Globus pallidus (tissue), 1 donor: ENCODE measurements at places on chromosomes 5 and 9.

DNA sequence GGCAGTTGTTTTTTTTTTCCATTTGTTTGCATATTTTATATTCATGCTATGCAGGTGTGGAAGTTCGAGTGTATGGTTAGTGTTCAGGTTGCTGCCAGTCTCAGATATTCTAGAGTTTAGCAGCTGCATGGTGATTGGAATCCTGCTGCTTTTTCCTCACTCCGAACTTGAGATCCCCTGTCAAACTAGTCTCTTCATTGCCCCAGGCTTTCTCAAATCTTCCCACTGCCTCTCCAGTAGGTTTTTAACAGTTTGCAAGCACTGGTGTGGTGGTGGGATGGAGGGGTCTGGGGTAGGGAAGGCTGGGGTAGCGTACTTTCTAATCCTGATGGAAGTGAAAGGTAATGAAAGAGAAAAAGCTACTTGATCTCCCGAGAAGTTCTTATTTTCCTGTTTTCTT, 112.9 kb downstream of the CHSY3 start:
- DNase-seq: no peak

GRCh38 chr5:62273687-62274086, 32.3 kb upstream of the KIF2A start:
- peak; percentile 58 for DNase-seq

DNA sequence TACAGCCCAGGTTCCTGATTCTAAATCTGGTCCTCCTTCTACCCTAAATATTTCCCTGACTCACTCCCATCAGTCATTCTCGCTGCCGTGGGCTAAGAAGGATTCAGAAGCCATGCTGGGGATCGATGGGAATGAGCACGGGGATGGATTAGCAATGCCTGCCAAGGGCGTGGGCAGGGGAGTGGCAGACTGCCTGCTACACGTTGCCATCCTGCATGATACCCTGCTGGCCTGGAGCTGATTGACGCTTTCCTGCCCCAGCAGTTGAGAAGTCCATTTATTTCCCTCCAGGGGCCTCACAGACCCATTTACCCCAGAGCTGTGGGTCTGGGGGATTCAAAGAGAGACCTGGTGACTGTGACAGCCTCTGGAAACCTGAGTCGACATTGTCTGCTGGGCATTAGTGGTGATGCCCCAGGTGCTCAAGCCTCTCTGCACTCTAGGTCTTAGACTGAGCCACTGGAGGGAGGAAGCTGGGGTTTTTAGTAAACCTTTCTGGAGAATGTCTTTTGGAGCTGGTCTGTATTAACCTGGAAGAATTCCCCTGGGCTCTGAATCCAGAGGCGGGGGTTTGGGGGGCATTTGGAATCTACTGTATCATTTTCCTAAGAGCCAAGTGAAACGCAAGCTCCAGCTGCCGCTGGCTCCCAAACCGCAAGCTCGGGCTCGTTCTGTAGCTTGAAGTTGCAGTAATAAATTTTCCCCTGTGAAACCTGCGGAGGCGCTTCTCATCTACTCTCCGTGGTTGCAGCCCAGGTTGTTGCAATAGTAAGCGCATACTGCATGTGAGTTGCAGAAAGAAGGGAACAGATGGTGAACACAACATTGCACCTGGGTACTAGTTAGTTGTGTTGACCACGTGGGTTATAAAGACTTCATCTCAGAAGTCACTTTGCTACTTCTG, 76.3 kb upstream of the RAPGEF1 start:
- no peak for DNase-seq

- no peak for DNase-seq
Observed at GRCh38 chr9:23590276-23591000, 235.6 kb downstream of the ELAVL2 start.

DNA sequence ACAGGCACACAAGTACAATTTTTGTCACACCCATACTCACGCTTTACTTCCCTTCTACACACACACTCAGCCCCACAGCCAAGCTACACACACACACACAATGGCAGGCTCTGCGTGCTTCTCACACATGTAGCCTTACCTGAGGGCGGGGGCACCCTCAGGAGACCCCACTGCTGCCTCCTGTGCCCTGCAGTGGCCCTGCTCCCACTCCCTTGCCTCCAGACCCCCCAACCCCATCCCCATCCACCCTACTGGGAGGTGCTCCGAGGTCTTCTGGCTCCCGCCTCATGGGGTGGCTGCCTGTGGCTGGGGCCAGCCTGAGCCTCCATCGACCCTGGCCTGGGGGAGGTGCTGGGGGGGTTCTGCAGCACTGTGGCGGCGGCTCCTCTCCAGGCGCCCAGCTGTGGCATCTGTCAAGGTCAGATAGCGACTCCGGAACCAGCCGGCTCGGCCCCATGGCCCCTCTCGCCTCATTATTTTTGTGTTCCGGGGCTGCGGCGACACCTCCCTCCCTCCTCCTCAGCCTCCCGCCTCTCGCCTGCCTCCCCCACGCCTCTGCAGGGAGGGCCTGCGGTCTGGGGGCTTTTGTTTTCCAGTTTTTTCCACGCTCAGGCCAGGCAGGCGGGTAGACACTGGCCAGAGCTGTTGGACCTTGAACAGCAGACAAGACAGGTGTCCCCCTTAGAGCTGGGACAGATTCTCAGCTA, 21.7 kb downstream of the CXXC5 start:
- no peak for DNase-seq

DNA sequence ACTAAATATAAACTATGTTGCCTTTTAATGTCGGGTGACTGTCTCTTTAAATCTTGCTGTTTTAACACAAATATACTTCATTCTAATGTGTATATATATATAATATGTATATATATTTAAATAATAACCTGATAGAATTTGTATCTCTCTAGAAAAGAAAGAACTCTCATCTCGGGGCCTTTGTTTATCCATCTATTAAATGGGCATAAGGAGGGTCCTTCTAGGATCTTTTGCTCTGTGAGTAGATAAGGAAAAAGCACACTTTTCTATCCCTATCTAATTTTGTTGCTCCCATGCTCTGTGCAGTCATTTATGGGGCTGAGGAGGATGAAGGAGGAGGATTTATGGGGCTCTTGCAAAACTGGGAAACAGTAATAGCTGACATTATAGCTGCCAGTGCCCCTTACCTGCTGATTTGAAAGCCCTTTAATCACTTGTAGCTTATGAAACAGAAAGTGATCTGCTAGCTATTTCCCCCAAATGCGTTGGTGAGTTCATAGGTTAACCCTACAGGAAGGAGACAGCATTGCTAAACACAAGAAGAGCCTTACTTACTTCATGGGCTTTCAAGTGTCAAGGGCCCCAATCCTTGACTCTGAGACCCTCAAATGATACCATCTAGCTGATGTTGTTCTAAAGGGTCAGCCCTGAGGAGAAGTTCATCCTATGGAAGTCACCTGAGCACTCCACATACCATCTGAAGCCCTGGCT, 5.8 kb upstream of the PPARGC1B start:
- DNase-seq: no peak

GRCh38 chr5:147704544-147704943, 78.0 kb downstream of the JAKMIP2 start:
- no peak for DNase-seq

DNA sequence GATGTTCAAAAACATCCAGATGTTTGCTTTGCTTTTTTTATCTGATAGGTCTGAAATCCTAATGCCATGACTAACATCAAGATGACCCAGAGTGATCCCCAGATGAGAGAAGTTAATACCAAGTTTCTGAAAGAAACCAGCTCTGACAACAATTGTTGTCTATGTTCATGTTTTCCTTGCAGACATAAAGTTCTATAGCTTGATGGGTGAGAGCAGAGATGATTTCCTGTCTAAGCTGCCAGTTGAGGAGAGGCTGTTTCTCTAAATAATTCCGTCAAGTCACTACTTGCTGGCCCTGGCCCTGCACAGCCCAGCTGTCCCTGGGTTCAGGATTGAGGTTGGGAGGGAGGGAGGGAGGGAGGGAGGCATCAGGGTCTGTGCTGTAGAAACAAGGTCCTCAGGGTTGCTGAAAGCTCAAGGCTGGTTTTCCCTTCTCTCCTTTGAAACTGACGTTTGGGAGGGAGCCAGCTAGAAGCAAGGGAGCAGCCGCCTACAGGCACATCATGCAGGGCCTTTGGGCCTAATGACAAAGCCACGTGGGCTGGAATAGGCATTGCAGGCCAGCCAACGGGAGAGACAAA, 3.9 kb downstream of the SPARC start:
- DNase-seq: peak; percentile 63

- DNase-seq: no peak
Observed at GRCh38 chr5:2177244-2177643, 294.5 kb upstream of the IRX4 start.

GRCh38 chr5:1873243-1873959, 9.3 kb downstream of the IRX4 start:
- DNase-seq: no peak

DNA sequence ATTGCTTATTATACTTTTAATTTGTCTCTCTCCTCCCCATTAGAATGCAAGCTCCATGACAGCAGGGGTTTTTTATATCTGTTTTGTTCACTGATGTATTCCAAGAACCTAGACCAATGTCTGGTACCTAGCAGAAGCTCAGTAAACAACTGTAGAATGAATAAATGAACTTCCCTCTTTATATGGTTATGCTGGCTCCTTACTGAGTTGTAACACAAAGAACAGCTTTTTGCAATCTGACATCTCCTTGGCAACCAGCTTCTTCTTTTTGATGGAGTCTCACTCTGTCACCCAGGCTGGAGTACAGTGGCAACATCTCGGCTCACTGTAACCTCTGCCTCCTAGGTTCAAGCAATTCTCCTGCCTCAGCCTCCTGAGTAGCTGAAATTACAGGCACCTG, 13.6 kb downstream of the TRMO start:
- DNase-seq: no peak

- peak; percentile 67 for DNase-seq
Observed at GRCh38 chr5:53095931-53096525, 13.5 kb downstream of the MOCS2 start.

GRCh38 chr5:137921931-137922330, 32.7 kb downstream of the PKD2L2 start:
- DNase-seq: no peak

DNA sequence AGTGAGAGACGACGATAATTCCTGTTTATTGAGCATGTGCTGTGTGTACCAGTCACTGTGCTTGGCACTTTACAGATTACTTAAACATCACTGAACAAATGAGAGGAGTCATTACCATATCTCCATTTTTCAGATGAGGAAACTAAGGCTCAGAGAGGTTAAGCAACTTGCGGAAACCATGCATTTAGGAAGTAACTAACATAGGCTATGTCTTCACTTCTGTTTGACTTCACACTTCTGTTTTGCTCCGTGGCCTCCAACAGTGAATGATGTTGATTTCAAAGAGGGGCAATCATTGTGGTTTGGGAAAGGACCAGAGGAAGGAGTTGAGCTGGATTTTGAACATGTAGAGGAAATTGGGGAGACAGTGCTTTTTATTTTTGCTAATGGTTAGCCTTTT, 16.7 kb downstream of the GCNT1 start:
- no peak for DNase-seq

- DNase-seq: no peak
Observed at GRCh38 chr9:36462245-36462644, 62.2 kb upstream of the RNF38 start.

DNA sequence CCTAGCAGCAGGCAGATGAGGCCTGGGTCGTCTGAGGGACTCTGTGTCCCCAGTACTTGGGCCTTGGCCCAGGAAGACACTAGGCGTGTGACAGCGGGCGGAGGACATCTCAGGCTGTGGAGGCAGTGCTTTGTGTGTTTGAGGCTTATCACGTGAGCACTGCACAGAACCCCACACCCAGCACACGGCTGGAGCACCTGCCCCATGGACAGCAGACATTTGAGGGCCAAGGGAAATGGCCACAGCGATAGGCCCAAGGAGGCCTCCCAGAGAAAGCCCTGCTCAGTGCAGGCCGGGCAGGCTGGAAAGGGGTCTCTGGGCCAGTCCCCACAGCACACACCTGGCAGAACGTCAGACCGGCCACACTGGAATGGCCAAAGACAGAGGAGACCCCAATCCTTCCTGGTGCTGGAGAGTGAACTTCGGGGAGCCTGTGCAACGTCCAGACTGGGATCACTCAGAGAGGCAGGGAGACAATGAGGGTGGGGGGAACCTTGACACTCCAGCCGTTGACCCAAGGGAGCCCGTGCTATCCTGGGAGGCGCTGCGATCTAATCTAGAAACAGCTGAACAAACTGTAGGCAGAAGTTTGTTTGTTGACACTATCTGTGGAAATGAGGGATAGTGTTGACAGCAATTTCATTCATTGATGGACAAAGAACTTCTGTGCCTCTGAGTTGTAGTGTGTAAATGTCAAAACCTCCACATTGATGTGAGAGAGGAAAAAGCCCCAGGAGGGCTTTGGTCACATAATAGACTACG, 19.6 kb upstream of the FLT4 start:
- DNase-seq: no peak

DNA sequence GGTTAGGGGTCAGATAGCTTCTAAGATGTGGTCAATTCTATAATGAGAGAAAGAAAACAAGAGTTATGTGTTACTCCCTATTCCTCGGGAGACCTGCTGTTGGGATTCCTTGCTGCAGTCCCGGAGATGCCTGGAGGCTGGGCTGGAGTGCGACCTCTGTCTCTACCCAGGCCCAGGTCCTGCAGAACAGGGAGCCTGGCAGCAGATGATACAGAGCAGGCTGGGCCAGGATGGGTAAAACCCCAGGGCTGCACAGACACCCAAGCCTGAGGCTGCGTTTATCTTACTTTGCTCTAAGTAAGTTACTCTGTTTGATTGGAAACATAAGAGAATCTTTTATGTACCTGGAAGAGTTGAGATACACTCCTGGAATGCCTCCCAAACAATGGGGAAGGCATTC, 26.9 kb upstream of the FAM120AOS start:
- DNase-seq: no peak

GRCh38 chr9:135146766-135147473, 59.5 kb downstream of the OLFM1 start:
- no peak for DNase-seq

- DNase-seq: no peak
Observed at GRCh38 chr9:77597057-77597456, 51.1 kb downstream of the GNA14 start.

GRCh38 chr5:67679184-67679841, 482.7 kb upstream of the CD180 start:
- DNase-seq: no peak

- no peak for DNase-seq
Observed at GRCh38 chr5:73908395-73908794, 282.4 kb downstream of the ARHGEF28 start.

- no peak for DNase-seq
Observed at GRCh38 chr9:111451570-111451969, 32.6 kb downstream of the ECPAS start.

GRCh38 chr9:89522261-89522958, 24.5 kb upstream of the SEMA4D start:
- peak; percentile 45 for DNase-seq

- DNase-seq: no peak
Observed at GRCh38 chr9:126973651-126974529, 59.3 kb downstream of the RALGPS1 start.

- DNase-seq: no peak
Observed at GRCh38 chr5:159992566-159992965, 16.4 kb upstream of the TTC1 start.

- DNase-seq: no peak
Observed at GRCh38 chr9:137311171-137311985, 9.3 kb upstream of the NRARP start.

GRCh38 chr5:73436535-73437100, 12.0 kb downstream of the FOXD1 start:
- no peak for DNase-seq

GRCh38 chr5:58335518-58335917, 124.4 kb downstream of the PLK2 start:
- DNase-seq: no peak
